Heart right ventricle (tissue), 16 donors: ENCODE measurements at places on chromosomes 7 and 10. TPM values are rescaled to one million over a fixed set of nuclear protein-coding genes. Genes with fewer than 3 reads are reported as not detected.
A peak's percentile ranks its signal among the peaks of the same experiment; 100 is the strongest.

The WNT2 gene
- not detected for total RNA-seq

GRCh38 chr7:1013581-1013980 lies 30.6 kb downstream of the CYP2W1 start:
- H3K4me3 ChIP-seq: no peak overlapping the region
- H3K27me3 ChIP-seq: no peaks in the 10 kb centered on the region
- no peaks in the 10 kb centered on the region for H3K36me3 ChIP-seq
- no peak for DNase-seq
- no peaks in the 10 kb centered on the region for H3K4me1 ChIP-seq

DNA sequence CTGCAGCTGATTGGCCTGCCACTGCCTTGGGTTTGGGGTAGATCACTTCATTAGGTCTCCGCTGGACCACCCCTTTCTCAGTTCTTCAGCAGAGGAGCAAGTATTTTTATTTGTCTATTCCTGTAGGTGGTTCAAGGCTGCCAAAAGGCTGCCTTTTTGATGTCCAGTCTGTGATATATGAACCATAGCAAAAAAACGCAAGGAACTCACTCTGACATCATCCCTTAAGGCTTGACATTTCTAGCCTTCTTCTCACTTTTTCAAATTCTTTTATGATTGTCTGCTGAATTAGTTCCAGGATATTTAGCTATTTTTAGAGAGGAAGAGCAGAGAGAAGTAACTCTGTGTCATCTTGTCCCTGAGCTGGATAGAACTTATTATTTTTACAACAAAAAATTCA lies 269.2 kb downstream of the BAMBI start:
- H3K4me1 ChIP-seq: no peaks in the 10 kb centered on the region
- H3K4me3 ChIP-seq: no peak overlapping the region
- H3K36me3 ChIP-seq: no peaks in the 10 kb centered on the region
- H3K27me3 ChIP-seq: no peaks in the 10 kb centered on the region
- H3K27ac ChIP-seq: no peak overlapping the region

- H3K27ac ChIP-seq: no peak overlapping the region
- peak; percentile 3 for DNase-seq
- H3K36me3 ChIP-seq: no peaks in the 10 kb centered on the region
- no peaks in the 10 kb centered on the region for H3K27me3 ChIP-seq
These were observed 56.3 kb downstream of the FOXL3 start for GRCh38 chr7:346116-346898.

- DNase-seq: no peak
- no peaks in the 10 kb centered on the region for H3K27me3 ChIP-seq
- H3K36me3 ChIP-seq: no peaks in the 10 kb centered on the region
These were observed 29.5 kb downstream of the MDH2 start for GRCh38 chr7:76077435-76077834.

GRCh38 chr7:139634087-139634486 lies 110.6 kb downstream of the CLEC2L start:
- DNase-seq: no peak
- H3K4me1 ChIP-seq: no peaks in the 10 kb centered on the region
- no peak overlapping the region for H3K27ac ChIP-seq

DNA sequence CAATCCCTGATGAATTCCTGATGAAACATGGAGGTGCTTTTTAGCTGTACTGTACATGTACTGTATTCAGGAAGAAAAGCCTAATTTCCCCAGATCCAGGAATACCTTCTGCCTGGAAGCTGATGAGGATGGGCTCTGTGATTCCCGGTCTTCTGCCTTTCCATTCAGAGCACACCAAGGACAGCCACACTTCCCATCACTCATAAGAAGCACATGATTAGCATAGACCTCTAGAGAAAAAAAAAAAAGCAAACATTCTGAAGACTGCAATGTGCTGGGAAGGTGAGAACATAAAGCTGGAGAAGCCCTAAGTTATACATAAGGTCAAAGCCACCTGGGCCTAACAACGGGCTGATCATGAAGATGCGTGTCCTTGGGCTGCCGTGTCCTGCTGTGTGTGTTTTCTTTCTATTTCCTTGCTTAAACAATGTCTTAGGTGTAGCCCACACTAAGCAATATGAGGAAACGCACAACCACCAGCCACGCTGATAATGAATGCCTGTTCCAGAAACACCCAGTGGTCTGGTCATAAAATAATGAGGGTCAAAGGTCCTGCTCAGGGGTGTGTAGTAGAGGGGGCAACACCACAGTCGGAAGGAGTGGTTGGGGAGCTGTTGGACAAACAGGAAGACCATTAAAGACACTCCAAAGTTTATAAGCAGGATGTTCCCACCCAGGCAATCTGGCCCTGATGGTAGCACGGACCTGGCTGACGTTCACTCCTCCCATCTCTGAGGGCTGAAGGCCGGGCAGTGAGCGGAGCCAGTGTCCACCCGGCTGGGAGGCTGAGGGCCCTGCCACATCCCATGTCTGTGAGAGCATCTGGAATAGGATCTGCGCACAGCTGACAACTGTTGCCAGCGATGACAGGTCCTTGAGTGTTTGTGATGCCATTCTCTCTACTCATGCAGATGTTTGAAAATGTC lies 7.9 kb downstream of the PKD1L1 start:
- H3K27ac ChIP-seq: peak overlapping the region; percentile 65
- H3K27me3 ChIP-seq: no peaks in the 10 kb centered on the region
- no peak overlapping the region for H3K4me3 ChIP-seq
- H3K4me1 ChIP-seq: peaks cover 78% of the 10 kb centered on the region

DNA sequence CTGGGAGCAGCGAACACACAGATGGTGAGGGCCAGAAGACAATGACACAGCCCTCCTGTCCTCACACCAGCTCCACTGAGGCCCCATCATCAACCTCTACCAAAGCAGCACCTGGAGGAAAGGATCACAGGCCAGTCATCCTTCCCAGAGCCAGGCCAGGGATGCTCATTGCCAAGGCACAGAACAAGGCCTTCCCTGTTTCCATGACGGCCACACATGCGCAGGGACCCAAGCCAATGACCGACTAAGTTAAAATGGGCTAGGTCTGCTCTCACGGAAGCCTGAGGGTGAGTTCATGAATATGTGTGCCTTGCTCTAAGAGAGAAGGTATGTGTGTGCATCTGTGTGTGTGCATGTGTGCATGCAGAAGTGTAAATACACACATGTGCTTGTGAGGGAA lies 39.6 kb downstream of the COBL start:
- H3K4me1 ChIP-seq: peaks cover 69% of the 10 kb centered on the region
- no peak overlapping the region for H3K4me3 ChIP-seq
- no peak for DNase-seq
- no peaks in the 10 kb centered on the region for H3K27me3 ChIP-seq
- H3K27ac ChIP-seq: no peak overlapping the region

The SFRP4 gene
- 3.5 TPM for total RNA-seq

DNA sequence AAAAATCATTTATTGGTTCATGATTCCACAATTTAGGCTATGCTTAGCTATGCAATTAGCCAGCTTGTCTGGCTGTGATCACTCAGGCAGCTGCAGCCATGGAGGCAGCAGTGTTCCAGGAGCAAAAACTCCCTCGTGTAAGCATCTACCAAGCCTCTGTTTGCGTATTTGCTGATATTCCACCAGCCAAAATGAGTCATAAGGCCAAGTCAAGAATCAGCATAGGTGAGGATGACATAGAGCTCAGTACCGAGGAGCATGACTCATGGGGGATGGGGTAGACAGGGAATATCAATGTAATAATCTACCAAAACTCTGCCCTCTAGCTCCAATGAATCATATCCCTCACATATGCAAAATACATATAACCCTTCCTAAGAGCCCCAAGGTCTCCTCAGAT lies 63.3 kb downstream of the IMMP2L start:
- H3K27ac ChIP-seq: no peak overlapping the region
- DNase-seq: no peak
- H3K4me1 ChIP-seq: no peaks in the 10 kb centered on the region
- no peaks in the 10 kb centered on the region for H3K27me3 ChIP-seq
- H3K4me3 ChIP-seq: no peak overlapping the region

DNA sequence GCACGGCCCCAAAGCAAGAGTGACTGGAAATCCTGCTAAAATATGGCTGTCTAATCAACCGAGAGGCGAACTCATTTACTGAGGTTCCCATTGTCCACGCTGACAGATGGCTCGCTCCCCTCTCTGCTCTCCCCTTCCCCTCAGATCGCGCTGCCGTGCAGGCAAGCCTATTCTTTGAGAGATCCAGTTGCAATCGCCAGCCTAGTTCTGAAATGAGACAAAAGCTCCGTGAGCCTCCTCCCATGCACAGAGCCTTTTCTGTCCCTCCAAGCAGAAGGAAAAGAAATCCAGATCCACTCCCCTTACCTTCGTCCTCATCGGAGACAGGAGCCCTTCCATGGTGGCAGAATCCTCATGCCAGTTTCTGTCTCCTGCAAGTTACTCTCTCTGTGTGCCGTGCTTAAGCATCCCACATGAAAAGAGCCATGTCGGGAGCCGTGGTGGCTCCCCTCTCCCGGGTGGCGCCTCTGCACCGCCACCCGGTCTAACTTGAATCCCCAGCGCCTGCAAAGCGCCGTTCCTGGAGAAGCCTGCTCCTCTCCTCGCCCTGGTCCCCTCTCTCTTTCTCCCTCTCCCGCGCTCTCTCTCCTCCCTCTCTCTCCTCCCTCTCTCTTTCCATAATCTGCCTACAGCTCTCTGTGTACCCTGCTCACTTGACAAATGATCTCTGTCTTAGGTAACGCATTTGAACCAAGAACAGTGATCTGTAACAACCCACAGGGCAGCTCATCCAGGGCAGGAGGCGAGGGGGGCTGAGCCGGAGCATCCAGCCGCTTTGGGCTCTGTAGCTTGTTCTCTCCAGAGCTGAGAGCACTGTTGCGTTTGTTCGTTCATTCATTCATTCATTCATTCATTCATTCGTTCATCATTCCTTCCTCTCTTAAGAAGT lies 156.8 kb downstream of the FRMD4A start:
- H3K27ac ChIP-seq: no peak overlapping the region
- H3K36me3 ChIP-seq: no peaks in the 10 kb centered on the region
- peak overlapping the region; percentile 40 for H3K4me3 ChIP-seq
- no peaks in the 10 kb centered on the region for H3K4me1 ChIP-seq
- peaks cover 56% of the 10 kb centered on the region for H3K27me3 ChIP-seq
- DNase-seq: no peak

GRCh38 chr7:81715984-81716588 lies 53.8 kb downstream of the HGF start:
- no peak overlapping the region for H3K27ac ChIP-seq
- no peak overlapping the region for H3K4me3 ChIP-seq
- H3K27me3 ChIP-seq: no peaks in the 10 kb centered on the region
- no peak for DNase-seq
- H3K36me3 ChIP-seq: peaks cover 10% of the 10 kb centered on the region

DNA sequence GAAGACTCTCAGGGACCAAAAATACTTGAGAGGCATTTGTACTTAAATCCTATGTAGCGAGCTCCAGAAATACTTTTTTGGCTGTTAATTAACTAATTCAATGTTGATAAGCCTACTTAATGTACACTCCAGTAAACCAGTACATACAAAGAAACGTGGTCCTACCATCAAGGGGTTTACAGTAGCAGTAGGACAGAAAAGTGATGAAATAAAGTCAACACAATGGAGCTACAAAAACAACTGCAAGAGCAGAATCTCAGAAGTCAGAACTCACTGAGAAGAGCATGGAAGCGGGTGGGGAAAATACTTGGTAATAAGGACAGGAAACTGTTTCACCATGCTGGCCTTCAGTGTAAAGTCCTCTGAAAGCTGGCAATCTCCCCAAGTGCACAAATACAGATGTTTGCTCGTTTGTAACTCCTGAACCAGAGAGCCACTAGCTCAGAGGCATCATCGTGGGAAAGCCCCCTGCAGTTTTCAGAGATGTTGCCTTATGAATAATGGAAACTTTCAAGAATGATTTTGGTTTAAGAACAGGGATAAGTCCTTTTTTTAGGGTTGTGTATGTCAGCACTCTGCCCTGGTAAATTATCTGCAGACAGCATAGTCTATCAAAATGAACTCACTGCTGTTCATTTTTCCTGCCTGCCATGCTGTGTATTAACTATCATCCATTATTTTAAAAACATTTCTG lies 233.2 kb downstream of the SORCS1 start:
- H3K27ac ChIP-seq: no peak overlapping the region
- H3K27me3 ChIP-seq: no peaks in the 10 kb centered on the region
- no peaks in the 10 kb centered on the region for H3K36me3 ChIP-seq
- H3K4me1 ChIP-seq: no peaks in the 10 kb centered on the region
- no peak overlapping the region for H3K4me3 ChIP-seq
- no peak for DNase-seq

DNA sequence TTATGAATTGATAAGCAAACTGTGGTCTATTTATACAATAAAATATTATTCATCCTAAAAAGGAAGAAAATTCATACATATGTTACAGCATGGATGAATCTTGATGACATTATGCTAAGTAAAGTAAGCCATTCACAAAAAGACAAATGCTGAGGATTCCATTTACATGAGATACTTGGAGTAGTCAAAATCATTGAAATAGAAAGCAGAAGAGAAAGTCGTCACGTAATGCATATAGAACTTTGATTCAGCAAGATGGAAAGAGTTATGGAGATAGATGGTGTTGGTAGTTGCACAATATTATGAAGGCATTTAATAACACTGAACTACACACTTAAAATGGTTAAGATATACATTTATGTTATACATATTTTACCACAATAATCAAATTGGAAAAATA lies 309.7 kb upstream of the KLF6 start:
- no peaks in the 10 kb centered on the region for H3K36me3 ChIP-seq
- H3K4me3 ChIP-seq: no peak overlapping the region
- no peak overlapping the region for H3K27ac ChIP-seq
- no peaks in the 10 kb centered on the region for H3K4me1 ChIP-seq
- DNase-seq: no peak
- H3K27me3 ChIP-seq: no peaks in the 10 kb centered on the region

The TWIST1 gene
- 1.1 TPM for total RNA-seq

DNA sequence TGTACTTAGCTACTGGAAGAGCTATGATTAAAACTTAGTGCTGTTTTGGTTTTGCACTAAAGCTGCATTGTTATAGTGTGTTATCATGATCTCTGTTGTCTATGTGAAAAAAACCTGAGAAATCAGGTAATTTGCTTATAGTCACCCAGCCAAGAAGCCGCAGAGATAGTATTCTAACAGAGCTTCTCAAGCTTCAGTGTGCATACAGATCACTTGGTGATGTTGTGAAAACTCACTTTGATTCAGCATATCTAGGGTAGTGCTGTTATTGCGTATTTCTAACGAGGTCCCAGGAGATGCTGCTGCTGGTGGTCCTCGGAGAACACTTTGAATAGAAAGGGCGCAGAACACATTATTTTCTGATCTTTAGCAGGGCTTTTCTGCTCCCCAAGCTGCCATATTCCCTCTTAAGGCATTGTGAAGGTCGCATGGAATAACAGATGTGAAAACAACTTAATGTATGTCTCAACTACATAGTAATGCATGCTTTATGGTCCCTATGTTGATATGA lies 68.4 kb upstream of the PDCD4 start:
- DNase-seq: no peak
- peaks cover 27% of the 10 kb centered on the region for H3K4me1 ChIP-seq
- H3K27ac ChIP-seq: peak overlapping the region; percentile 49
- no peaks in the 10 kb centered on the region for H3K27me3 ChIP-seq
- H3K36me3 ChIP-seq: peaks cover 27% of the 10 kb centered on the region
